Psoas muscle (tissue), 8 donors: ENCODE measurements at places on chromosomes 3 and 15. TPM values are rescaled to one million over a fixed set of nuclear protein-coding genes. Genes with fewer than 3 reads are reported as not detected.
A peak's percentile ranks its signal among the peaks of the same experiment; 100 is the strongest.

DNA sequence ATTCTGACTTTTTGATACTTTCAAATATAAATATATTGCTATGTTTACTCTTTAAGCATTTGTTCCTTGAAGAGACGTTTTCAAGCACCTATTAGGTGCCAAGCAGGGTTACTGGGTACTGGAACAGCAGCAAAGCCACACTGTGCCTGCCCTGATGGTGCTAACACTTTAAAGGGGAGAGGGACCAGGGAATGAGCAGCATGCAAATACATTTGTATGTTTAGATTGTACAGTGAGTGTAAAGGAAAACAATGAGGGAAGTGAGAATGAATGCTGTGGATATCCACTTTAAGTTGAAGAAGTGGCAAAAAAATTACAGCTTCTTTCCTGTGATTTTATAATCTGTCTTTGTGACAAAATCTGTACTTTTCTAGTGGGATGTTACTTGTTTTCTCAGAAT is 400.2 kb upstream of the ATP11B start:
- no peak for DNase-seq

DNA sequence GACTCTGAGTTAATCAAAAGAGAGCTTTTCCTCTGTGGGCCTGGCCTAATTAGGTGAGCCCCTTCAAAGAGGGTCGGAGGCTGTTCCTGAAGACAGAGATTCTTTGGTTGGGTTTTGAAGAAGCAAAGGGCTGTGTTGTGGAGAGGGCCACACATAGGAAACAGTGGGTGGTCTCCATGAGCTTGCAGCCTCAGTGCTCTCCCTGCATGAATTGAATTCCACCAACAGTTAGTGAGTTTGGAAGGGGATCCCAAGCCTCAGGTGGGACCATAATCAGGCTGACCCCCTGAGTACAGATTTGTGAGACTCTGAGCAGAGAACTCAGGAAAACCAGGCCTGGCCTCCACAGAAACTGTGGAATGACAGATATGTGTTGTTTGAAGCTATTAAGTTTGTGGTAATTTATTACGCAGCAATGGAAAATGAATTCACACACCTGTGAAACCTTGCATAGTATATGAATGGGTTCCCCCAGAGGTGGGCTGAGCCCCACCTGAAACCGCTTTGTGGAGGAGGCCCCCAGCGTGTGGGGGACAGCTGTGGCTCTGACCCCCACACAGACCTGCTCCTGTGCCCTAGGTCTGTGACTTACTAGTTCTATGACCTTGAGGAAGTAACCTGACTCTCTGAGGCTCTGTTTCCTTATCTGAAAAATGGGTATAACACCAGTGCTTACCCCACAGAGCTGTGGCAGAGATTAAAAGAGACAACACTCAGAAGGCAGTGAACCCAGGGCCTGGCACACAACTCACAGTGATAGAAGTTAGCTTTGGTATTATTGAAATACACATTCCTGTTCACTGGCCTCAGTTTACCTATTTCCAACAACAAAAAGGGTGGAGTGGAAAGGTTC is 431.3 kb downstream of the FOXP1 start:
- no peak for DNase-seq

DNA sequence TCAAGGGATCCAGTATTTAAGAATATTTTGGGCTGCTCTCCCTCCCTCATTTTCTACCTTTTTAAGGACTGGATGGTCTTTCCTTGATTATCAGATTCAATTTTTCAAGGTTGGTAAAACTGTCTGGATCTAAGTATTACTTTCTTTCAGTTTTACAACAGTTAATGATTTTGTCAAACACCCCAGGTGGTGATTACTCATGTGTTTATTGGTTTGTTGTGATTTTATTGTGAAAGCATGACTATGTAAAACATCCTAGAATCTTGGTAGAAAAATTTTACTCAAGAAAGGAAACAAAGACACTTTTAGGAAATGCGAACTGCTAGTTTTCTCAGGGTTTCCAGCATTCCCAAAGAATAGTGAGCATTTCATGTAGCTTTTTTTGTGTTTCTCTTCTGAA is 7.3 kb downstream of the GTF2E1 start:
- DNase-seq, result no peak

DNA sequence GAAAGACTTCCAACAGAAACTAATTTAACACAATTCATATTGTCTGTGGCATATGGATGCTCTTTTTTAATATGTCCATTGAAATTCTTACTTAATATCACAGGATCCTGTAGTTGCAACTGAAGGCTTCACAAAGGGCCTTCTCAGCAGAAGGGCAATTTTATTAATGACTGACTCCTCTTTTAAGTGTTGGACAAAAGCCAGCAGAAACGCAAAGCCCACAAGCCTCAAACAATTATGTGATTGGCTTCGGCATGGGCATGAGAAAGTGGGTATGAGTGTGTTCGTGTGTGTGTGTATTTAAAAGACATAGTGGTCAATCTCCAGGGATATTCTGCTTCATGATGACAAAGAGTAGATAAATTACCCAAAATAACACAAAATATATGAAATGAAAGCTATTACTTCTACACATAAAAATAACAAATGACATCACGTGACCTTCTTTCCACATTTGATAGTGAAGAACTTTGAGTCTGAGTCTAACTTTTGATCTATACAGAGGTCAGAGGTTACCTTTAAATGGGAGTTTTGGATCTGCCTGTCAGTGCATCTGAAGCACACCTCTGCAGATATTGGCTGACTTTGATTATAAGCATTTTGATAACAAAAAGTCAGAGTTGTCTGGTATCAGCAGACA is 496.9 kb downstream of the CADM2 start:
- DNase-seq, result no peak

- no peak for DNase-seq
Measured at GRCh38 chr3:50370594-50370993, 11.3 kb upstream of the TMEM115 start.

- DNase-seq, result no peak
Measured at GRCh38 chr15:60973637-60974415, 255.3 kb downstream of the RORA start.

- DNase-seq, result no peak
Measured at GRCh38 chr15:82830427-82831173, 21.2 kb downstream of the WHAMM start.

DNA sequence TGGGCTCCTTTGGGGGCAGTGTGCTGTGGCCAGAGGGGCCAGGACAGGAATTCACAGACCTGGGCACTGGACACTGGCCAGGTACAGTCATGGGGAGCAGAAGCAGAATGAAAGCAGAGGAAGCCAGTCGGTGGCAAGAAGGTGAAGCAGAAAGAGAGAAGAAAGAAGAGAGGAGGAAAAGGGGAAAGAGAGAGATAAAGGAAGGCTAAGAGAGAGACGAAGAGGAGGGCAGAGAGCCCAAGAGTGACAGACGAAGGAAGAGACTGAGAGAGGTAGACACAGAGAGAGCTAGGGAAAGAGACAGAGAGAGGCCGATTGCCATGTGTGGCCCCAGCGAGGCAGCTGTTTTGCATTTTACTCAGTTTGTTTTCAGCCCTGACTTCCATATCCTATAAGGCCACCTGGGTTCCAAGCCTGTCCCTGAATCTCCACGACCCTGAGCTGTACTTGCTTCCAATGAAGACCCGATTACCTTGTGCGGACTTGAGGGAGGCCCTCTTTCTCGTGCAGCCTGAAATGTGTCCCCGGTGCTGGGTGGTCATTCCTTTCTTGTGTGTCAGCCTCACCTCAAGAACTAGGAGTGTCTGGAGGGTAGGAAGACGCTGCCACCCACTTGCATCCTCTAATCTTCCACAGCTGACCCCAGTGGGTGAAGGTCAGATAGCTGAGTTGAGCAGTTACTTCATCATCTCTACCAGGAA is 73.9 kb downstream of the LSM3 start:
- no peak for DNase-seq

DNA sequence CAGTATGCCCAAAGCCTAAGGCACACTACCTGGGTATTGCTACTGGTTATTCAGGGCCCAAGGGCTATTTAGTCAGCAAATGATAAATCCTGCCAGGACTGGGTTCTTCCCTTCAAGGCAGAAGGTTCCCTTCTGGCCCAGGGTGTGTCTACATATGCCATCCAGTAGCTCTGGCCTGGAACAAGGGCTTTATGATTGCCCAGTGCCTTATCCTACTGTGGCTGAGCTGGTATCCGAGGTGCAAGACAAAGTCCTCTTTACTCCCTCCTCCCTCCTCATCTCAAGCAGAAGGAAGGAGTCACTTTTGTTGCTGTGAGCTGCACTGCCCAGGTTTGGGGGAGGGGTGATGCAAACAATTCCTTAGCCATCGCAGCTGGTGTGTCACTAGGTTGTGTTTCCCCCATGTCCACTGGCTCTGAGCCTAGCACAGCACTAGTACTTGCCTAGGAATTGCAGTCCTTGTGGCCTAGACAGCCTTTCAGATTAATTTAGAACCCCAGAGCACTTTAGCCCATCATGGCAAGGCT is 221.8 kb upstream of the TGFBR2 start:
- DNase-seq, result no peak

GRCh38 chr15:67100124-67100791 is 34.9 kb downstream of the SMAD3 start:
- no peak for DNase-seq

- DNase-seq, result no peak
Measured at GRCh38 chr3:24734019-24734418, 239.4 kb upstream of the THRB start.

- DNase-seq, result no peak
Measured at GRCh38 chr3:185037801-185038200, 115.1 kb downstream of the C3orf70 start.

DNA sequence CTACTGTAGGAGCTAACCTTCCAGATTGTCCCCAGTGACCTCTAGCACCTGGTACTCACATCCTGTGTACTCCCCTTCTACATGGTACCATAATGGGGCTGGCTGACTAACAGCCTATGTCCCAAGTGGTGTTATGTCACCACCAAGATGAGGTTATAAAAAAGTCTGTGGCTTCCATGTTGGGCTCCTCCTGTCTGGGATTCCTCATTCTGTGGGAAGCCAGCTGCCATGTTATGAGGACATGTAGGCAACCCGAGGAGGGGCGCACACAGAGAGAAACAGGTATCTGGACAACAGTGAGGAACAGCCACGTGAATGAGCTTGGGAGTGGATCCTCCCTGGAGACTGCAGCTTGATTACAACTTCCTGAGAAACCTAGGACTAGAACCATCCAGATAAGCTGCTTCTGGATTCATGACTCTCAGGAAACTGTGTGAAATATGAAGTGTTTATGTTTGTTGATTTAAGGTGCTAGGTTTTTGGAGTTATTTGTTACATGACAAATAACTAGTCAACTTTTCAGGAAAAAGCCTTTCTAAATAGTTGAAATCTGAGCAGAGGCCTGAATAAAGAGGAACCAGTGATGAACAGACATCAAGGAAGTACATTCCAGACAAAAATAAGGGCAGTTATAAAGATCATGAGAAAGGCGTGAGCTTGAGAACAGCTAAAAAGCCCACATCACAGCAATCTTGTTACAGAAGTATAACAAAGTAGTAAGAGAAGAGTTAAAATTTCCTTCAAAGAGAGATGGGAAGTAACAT is 21.7 kb downstream of the GOLIM4 start:
- DNase-seq, result no peak

GRCh38 chr3:95710684-95711083 is 1103.7 kb upstream of the EPHA6 start:
- DNase-seq, result no peak

DNA sequence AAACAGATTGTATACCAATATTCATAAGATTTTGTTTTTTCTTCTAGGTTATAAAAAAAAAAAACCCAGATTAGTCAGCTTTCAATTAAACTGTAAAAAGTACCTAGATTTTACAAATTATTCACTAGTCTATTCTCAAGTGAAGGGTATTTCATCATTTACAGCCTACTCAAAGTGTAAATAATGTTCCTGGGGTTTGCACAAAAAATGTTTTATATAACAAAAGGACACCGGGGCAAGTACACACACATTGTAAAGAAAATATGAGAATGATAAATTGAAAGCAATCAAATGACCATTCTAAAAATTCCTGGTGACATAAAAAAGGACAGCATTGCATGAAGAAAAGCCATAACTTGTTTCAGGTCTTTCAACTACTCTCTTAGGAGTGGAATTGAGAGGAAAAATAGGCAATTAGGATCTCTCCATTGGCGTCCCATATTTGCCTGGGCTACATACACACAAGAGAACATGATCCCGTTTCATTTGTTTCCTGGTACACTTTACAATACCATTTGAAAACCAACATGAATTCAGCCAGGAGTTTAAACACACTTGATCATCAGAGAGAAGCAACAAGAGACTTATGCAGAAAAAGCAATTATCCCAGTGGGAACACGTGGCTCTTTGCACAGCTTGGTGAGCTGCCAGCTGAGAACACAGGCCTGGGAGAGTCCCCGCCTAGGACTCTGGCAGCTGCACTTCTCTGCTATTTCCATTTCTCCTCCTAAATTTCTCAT is 1039.2 kb downstream of the ROBO1 start:
- DNase-seq, result peak; percentile 57

DNA sequence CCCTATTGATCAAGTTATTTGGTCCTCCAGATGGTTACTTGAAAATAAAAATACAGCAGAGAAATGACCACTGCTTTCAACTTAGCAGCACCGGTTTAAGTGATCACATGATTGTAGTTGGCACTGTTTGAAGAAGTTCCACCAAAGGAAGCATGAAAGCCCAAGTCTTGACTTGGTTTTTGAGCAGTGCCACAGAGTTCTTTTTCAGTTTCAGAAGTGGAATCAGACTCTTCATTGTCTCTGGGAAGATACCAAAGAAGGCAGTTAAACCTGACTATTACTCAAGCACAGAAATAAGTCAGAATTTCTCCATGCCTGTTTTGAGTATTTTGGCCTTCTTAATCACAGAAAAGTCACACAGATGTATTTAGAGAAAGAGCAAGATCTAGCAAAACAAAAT is 66.7 kb downstream of the BBX start:
- no peak for DNase-seq

Gene FETUB
- not detected for total RNA-seq

Gene IMPG2
- 0.17 TPM for total RNA-seq

Gene MAP6D1
- total RNA-seq, result 12.3 TPM

Gene LRRIQ4
- total RNA-seq, result not detected

Gene CYP1A2
- total RNA-seq, result not detected

Gene SCAANT1
- not detected for total RNA-seq

Gene FBXW12
- total RNA-seq, result not detected
